Activated CD8-positive, alpha-beta memory T cell treated with anti-CD3 and anti-CD28 coated beads, Interleukin-2, amount 10 ng/mL, durations not matched to agents 7 days and 5 days (primary cell): ENCODE measurements at places on chromosomes 2 and 18. TPM values are rescaled to one million over a fixed set of nuclear protein-coding genes. Genes with fewer than 3 reads are reported as not detected.

GRCh38 chr2:216909541-216910210 is 49.8 kb upstream of the TNP1 start:
- no peak for DNase-seq

DNA sequence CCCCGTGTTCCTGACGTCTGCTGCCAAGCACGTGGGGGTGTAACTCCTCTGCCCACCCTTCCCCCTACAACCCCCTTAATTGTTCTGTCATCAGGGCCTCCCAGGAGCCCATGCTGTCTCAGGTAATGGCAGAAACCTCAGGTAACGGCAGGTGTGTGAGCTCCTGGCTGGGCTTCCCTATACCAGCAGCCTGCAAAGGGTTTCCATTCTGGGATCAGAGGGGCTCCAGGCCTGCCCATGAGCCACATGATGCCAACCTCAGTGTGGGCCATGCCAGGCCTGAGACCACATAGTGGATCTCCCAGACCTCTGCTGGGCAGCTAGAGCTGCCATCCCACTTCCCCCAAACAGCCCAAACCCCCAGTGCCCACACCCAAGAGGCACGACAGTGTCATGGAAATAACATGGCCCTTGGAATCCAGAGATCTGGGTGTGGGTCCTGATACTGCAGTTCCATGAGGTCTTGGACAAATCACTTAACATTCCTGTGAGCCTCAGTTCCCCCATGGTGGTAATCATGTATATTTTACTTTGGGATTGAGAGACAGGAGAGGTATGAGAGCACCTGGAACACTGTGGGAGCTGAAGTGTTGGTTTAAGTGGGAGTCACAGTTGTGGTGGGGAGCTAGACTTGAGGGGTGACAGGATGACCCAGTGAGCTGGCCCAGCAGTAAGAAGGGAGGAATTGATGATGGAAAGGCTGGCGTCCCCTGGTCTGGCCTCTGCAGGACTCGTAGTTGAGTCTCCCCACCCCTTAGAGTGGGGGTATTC is 59.6 kb downstream of the ATOH8 start:
- DNase-seq = peak; percentile 30

DNA sequence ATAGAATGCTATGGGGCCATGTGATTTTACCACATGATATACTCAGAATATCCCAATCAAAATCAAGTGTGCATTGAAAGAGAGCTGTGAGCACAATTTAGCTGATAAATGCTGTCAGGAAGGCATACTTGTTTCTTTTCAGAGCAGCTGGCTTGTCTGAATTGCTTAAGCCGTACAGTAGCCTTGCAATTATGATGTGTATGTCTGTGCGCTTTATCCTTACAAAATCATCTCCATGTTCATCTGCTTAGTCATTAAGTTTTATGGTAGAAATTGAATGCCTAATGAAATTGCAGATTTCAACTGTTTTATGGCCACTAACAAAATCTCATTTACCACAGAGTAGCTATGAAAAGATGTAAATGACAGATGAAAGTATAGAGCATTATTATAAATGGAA is 346.0 kb upstream of the DLGAP1 start:
- no peak for DNase-seq

DNA sequence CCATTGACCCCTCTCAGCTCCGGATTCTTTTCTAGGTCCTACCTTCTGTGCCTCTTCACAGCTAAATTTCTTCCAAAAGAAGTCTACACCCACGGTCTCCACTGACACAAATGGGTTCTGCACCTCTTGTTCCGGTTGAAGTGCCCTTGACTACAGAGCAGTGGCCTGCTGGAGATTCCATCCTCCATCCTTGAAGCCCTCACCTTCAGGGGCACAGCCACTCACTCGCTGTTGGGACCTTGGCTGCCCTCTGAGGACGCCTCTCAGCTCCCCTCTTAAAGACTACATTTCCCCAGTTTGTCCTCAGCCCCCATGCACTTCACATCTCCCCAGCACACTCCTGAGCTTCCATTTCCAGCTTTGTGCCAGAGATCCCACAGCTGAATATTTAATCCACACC is 226.3 kb downstream of the ATAD2B start:
- DNase-seq = peak; percentile 18

GRCh38 chr2:24917086-24917485 is 3.0 kb downstream of the ADCY3 start:
- peak; percentile 68 for DNase-seq

DNA sequence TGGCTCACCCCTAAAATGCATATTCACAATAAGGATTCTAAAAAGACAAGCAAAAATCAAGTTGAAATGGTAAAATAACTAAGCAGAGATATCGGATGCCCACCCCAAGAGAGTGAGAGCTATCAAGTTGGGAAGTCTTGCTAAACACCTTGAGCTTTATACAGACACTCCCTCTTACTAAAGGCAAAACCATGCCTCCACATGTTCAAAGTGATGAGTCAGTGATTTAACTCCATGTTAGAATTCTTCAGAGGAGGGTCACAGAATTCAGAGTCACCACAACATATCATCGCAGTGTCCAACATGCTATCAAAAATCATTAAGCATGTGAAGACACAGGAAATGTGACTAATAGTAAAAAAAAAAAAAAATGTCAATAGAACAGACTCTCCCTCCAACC is 20.6 kb upstream of the ST8SIA3 start:
- no peak for DNase-seq

- no peak for DNase-seq
Measured at GRCh38 chr2:198314559-198315153, 510.3 kb downstream of the PLCL1 start.

DNA sequence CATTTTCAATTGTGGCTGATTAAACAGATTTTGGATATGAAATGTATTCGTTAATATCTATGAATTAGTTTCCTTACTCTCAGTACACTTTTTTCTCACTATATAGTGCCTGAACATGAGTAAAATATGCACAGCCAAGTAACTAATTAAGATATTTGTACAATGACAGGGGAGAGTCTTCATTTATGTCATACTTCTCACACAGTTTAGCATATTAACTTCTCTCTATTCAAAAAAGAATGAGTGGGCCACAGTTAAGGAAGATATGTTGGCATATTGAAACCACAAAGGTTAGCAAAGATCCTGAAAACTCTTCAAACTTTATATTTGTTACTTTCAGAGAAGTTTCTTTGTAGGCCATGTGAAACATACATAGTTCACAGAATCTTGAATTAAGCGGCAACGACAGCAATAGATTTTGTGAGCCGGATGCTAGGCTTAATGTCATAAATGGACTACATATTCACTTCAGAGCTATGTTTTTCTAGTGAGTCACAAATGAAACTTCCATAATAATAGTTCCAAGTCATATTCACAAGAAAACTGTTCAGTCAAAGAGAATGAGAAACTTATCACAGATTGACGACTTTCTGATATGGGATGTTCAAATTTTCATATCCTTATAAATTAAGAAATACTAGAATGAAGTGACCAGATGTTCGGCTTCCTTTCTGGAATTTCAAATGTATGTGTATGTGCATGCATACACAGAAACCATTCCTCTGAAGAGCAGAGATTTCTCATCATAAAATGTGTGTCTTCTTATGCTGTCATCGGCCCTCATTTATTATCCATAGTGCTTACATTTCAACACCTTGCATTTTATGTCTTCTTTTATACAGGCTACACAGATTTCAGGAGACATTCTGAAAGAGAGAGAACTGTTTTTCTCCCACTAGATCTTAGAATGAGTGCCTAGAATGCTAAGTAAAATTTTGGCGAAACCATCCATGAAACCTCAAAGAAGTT is 584.0 kb downstream of the SATB2 start:
- no peak for DNase-seq

GRCh38 chr2:163711699-163712098 is 24.1 kb downstream of the FIGN start:
- no peak for DNase-seq

DNA sequence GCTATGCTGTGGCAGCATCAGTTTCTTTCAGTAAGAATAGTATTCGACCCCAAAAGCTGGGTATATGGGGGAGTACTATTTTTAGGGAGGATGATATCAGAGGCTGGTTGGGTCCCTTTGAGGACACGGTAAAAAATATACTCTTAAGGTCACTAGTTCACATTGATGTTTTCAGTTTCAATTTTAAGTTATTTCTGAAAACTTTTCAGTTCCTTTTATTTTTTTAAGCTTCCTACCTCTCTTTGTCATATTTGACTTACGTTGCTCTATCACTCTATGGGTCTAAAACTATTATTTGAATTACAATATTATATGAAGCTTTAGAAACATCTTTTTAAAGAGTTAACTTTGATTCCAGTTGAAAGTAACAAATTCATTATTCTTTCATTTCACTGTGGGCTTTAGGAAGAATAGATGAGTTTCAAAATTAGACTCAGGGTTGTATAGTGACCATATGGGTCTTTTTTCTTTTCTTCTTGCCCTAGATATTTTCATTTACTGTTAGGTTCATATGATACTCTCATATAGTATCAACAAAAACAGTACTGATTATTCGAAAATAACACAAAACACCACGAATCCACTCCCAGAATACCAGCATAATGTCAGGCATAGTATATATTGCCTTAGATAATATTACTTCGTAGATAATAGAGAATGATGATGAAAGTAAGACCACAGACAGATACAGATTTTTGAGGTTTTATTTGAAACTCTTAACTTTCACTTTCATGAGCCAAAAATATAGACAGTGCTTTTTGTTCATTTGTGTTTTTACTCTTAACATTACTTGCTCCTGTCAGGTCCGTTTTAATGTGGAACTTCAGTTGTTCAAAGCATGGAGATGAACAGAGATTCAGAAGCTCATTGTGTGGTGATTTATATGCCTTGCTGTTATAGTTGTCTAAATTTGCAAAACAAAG is 9.8 kb downstream of the RMDN2 start:
- no peak for DNase-seq

DNA sequence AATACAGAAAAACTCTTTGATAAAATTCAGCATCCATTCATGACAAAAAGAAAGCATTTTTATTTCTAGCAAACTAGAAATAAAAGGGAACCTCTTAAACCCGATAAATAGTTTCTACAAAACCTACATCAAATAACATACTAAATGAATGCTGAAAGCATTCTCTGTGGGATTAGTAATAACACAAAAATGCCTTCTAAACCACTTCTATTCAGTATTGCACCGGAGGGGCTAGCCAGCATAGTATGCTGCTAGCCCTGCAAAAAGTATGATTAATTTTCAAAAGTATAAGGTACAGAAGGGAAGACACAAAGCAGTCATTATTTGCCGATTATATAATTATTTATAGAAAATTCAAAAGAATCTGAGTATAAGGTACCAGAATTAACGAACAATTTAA is 145.2 kb downstream of the DTNB start:
- no peak for DNase-seq

DNA sequence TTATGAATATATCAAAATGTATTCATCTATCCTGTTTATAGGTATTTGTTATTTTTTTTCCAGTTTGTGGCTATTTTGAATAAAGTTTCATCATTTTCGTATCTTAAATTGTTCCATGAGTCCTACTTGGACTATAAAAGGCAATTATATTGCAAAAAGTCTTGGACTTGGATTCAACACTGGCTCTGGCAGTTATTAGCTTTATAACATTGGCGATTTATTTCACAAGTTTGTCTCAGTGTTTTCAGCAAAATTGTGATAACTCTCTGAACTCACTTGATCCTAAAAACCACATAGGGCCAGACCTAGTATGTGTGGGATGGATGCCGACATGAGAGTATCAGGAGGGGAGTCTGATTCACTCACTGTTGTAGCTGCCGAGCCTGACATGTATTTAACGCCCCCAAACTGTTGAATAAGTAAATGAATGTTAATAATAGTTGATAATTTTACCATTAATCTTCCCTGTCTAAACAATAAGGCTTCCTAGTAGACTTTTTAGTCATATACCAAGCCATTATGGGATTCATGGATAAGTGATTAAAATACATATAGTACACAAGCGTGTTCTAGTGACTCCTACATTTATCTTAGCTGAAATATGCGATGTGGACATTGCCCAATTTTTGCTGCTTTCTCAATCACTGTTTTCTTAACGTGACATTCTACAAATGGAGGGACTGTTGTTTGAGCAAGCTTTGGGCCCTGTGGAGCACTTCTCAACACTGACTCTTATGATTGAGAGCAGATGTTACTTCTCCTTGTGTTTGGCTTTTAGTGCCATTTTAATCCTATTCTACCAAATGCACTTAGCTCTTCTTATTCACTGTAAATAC is 907.6 kb downstream of the EPHA4 start:
- no peak for DNase-seq

GRCh38 chr2:54955358-54956110 is 94.7 kb downstream of the RTN4 start:
- peak; percentile 36 for DNase-seq

- no peak for DNase-seq
Measured at GRCh38 chr2:70515938-70516337, 37.7 kb downstream of the TGFA start.

- DNase-seq = peak; percentile 70
Measured at GRCh38 chr2:192194866-192195547, at the start of gene TMEFF2. Gene TMEFF2, minus strand, starts transcription at chr2:192194933. Its CDS starts 409 bp downstream, at chr2:192194524.

DNA sequence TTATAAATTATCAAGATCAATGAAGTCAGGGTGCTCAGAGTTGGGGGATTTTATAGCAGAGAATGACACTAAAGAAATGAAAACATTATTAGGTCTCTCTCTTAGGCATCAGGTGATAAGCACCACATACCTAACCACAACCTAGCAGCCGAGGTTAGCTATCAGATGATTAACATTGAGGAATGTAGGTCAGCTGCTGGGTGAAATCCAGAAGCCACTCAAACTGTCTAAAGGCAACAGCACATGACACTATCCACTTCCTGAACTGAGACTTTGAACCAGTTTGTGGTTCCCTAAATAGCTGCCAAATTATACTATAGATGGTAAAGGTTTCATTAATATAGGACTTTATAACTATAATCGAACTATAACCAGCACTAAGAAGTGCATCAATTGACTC is 4.7 kb downstream of the EPG5 start:
- DNase-seq = peak; percentile 56

- DNase-seq = no peak
Measured at GRCh38 chr2:9169349-9170107, 37.1 kb upstream of the ASAP2 start.

DNA sequence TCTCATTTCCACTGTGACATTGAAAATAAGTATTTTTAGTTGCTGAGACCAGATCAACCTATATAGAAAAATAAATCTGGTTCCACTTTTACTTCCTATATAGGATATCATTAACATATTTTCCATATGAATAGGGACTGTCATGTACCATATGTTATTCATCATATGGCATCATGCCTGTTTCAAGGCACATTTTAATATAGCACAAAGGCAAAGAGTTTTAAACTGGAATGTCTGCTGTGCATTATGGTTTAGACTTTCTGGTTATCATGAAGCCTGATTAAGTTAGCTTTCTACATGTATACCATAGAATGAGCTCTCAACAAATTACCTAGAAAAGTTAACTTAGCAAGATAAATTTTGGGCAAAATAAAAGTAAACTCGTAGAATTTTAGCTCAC is 53.0 kb upstream of the ACYP2 start:
- no peak for DNase-seq

DNA sequence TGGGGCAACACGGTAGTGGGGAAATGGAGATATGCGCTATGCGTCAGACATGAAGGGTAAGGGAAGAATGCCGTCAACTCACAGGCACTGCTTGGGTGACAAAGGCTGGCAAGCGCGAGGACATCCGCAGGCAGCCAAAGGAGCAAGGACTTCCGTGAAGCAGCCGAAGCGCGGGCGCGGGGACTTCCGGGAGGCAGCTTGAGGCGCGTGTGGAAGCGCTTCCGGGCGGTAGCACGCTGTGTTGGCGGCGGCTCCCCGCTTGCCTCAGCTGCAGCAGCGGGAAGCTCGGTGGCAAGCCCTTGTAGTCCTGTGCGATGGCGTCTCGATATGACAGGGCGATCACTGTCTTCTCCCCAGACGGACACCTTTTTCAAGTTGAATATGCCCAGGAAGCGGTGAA is at the start of gene PSMA8:
Gene PSMA8, plus strand, starts transcription at position 218 of the 400 bp plus-strand sequence. Its CDS starts 97 bp downstream, at position 315.
- DNase-seq = peak; percentile 75

The SNTG2 gene
- 0.37 TPM for total RNA-seq

The REG3A gene
- total RNA-seq = not detected

The DTNB gene
- 23.7 TPM for total RNA-seq

The FKBP7 gene
- 4.1 TPM for total RNA-seq
